ENCODE measurements at places on chromosomes 4 and X.

DNA sequence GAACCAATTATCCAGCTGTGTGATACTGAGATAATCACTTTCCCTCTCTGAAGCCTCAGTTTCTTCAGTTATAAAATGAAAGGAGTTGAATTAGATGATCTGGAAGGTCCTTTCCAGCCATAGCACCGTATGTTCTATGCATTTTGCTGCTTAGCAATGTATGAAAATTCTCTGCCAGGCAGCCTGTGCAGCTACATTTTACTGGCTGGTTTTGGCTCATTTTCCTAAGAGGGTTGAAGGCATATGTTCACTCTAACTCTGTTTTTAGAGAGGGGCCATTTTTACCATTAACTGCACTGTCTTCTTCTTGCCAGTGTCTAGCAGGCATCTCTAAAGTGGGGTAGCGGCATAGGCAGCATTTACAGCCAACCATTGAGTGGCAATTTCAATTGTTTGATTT is 26.1 kb downstream of the TRPC5 start:
- no peak for DNase-seq

DNA sequence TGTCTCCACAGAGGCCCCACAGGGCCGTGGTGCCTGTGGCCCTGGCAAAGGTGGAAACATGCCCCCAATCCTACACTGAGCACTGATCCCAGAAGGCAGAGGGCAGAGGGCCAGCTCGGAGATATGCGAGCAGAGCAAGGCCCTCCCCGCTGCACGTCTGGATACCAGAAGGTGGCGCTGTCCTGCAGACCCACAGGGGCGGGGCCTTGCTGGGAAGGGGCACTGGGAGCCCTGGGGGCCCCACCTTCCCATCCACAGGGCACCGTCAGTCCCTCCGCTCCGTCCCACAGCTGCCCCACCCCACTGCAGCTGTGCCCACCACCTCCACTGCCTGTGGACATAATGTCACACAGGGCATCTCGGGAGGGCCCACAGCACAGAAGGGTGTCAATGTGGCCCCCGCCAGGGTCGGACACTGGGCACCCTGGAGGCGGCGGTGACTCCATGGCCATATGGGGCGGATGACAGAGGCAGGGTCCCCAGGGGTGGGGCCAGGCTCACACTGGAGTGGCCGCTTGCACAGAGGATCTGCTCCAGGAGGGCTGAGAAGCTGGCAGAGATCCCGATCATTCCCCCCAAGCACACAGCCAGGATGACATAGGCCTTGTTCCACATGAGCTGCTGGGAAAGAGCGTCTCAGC is 4.8 kb downstream of the SLC49A3 start:
- DNase-seq, result no peak

DNA sequence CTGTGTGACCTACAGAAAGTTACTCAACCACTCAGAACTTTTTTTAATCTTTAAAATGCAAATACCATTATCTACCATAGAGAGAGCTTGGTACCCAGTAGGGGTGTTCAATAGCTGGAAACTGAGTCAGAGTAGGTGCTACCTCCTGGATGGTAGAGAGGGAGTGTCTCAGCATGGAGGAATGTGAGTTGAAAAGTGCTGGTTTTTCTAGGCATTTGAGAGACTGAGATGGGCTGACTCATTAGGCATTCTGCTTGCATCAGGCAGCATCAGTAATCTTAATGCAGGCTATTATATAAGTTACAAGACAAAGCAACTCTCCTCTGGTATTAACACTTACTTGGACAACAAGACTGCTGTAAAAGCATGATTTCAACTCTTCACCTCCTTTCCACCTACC is 70.9 kb upstream of the ARHGEF9 start:
- no peak for DNase-seq

DNA sequence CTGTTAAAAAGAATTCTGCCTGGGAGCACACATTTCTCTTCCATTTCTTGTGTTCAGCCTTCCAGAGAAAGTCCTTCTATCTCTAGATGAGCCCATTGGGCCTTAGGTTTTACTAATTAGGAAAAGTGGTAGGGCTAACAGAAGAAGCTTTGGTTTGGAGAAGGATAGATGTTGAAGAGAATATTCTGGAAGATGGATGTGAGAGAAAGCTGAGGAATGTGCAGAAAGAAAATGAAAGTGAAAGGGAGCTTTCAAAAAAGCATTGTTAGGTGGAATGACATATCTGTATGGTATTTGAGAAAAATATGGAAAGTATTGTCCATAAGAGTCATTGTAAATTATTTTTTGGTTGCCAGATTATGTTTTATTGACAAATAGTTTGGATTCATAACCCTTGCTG is 474.8 kb upstream of the SLIT2 start:
- DNase-seq, result no peak

DNA sequence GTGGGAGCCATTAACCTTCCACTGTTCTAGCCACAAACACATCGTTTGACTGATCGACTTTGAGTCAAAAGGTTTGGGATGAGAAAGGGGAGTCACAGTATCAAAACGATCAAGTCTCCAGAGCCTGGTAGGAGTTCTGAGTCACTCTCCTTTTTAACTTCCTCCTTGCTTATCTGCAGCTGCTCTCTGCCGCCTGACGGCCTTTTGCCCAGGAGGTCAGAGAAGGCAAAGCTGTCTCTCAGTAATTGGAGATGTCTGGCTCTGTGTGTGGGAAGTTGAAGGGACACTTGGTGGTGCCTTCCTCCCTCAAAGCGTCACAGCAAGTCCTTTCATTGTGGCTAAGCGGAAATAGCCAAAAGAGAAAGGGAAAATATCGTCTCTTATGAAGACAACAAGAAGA is 63.1 kb downstream of the ANOS1 start:
- no peak for DNase-seq

DNA sequence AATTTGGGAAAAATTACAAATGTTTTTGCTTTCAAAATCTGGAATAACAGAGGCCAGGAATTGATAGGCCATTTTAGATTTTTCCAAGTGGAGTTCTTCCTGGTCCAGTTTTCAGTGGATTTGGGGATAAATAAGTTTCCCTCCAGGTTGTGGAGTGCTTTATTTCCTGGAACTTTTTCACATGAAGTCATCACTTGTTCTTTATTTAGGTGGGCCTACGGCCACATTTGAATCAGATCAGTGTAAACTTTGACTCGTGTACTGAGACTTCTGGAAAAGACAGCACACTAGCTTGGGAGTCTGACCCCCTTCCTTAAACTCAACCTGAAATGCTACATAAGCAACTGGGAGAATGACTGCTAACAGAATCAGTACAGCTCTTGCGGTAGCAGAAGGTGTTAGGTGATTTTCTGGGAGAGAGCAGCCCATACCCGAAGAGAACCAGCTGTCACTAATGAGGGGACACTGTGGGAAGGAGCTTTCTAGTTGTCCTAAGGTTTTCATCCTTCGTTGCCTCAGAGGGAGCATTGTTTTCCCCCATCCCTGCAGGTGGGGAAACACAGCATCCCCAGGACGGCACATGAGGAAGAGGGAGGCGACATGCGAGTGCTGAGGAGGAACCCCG is 235.2 kb upstream of the FAT1 start:
- no peak for DNase-seq

- no peak for DNase-seq
These were observed 445.5 kb upstream of the NDST3 start for GRCh38 chr4:117588771-117589170.

- DNase-seq, result no peak
These were observed 675 bp downstream of the PRIMPOL start for GRCh38 chr4:184649971-184650855.

Data from uterus (tissue), 4 donors.